ENCODE measurements at places on chromosomes 6 and 20.

DNA sequence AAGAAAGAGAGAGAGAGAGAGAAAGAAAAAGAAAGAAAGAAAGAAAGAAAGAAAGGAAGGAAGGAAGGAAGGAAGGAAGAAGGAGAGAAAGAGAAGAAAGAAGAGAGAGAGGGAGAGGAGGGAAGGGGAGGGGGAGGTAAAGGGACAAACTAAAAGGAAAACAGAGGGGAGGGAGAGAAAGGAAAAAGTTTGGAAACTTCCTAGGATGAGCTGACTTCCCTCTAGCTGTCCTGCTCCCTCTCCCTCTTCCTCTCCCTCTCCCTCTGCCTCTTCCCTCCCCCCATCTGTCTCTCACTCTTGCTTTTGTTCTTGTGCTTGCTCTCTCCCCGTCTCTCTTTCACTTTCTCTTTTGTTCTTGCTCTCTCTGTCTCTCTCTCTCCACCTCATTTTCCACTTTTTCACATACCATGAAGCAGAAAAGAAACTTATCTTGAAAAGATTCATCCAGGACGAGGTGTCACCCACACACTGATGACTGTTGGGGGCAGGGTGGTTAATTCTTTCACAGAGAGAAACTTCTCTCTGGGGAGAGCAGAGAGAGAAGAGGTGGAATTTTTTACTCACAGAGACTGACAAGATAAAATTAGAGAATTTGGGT is 56.4 kb upstream of the DUSP22 start:
- DNase-seq: no peak

- no peak for DNase-seq
Observed at GRCh38 chr6:42125231-42125630, 17.2 kb downstream of the C6orf132 start.

DNA sequence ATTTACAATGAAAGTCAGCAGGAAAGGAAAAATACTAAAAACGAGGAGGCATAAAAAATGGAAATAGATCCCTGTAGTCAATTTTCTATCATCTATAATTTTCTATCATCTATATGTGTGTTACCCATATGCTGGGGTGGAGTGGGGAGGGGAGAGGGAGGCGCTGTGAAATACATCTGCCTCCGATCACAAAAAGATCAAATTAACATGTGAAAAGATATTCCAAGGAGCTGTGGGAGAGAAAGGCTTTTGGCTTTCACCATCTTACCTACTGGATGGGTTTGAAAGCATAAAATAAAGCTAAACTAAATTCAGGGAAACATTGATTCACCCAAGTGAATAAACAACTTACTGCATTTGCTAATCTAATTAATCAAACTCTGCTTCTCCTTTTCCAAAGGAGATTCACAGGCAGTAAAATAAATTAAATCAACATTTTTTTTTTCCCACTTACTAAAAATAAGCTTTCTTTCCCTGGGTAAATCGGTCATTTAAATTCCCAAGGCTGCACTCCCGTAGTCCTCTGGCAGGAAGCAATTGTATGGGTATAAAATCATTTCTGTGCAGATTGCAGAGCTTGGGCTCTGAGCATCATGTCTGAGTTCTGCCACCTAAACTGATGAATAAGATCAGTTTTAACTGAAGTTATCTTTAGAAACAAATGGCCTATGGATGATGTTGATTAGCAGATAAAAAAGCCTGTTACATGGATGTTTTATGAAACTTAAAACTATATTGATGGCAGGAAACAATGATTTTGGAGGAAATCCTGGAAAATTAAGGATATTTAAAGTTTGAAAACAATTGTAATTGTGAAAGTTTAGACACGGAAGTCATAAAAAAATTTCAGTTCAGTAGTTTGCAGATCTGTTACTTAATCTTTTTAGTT is 147.9 kb downstream of the SOX4 start:
- no peak for DNase-seq

DNA sequence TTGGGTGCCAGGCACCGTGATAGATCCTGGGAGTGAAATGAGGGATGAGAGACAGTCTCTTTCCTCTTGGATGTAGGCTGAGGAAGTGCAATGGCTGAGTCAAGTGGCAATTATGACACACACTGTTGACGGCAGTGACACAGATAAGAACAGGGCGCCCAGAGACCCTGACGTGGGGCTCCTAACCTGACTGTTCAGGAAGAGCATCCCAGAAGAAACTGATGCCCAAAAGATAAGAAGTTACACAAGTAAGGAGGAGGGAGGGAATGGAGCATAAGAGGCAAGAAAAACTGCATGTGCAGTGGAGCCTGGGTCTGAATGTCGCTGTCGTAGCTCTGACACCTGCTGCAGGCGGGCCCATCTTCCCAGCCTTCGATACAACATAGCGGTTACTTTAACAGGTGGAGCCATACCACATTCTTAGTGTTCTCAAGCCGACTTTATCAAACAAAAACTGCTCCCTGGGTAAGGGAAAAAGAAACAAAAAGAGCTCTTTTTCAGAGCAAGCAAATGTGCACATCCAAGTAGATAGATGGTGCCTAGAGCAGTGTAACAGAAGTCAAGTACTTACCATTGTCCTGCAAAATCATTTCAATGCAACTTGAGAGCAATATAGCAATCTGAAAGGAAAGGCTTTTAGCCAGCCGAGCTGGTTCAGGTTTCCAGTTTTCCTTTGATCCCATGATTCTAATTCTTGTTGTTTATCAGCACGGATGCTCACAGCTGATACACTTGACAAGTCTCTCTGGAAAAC is 463.9 kb upstream of the JARID2 start:
- DNase-seq: no peak

GRCh38 chr6:43488667-43489276 is 11.4 kb downstream of the TJAP1 start:
- DNase-seq: no peak

GRCh38 chr20:34324541-34324940 is 21.4 kb upstream of the AHCY start:
- DNase-seq: no peak

DNA sequence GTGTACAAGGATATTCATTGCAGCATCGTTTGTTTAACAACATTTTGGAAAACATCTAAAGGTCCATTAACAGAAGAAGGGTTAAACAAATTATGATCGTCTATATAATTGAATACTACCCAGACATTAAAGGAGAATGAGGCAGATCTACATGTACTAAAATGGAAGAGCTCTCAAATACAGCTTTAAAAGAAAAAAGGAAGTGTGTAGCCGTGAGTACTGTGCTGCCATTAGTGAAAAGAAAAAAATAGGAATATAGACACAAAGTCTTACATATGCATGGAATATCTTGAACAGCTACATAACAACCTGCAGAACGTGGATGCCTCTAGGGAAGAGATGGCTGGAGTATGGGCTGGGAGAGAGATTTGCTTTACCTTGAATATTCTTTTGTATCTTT is 37.9 kb downstream of the PRDM1 start:
- no peak for DNase-seq

DNA sequence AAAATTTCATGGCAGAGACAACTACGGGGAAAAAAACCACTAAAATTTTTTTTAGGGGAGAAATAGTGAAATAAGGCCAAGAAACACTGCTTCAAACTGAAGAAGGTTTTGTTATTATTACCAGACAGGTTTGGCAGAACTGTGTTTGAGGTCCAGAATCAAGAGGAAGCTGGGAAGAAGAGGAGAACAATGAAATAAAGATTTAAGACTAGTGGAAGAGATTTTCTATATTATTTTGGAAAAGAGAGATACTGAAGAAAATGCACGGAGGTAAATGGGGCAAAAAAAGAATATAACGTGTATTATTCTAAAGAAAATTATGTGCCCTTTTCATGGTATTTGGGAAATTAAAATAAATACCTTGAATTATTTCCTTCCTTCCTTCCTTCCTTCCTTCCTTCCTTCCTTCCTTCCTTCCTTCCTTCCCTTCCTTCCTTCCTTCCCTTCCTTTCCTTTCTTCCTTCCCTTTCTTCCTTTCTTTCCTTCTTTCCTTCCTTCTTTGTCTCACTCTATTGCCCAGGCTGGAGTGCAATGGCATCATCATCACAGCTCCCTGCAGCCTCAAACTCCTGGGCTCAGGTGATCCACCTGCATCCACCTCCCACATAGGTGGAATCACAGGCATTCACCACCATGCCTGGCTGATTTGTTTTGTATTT is 124.3 kb downstream of the GJA1 start:
- no peak for DNase-seq

GRCh38 chr6:112253841-112254816 is at the start of gene LAMA4:
LAMA4 (minus strand) TSS chr6:112254567; CDS start chr6:112254150, 417 bp downstream.
- no peak for DNase-seq

DNA sequence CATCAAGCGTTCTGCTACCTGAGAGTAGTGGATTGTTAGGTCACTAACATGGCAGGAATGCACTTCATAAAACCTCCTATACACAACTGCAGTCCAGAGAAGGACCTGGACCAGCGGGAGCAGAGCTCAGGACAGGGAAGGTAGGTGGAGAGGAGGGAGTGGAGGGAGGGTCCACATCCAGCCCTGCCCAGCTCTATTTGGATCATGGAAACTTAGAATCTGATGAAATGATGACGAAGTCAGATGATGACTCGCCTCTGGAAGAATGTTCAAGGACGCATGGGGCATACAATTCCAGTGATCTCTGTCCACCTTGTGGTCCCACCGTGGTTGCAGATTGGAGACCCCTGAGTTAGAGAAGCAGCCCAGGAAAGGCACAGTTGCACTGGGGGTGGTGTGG is 68.8 kb downstream of the CLIC5 start:
- no peak for DNase-seq

DNA sequence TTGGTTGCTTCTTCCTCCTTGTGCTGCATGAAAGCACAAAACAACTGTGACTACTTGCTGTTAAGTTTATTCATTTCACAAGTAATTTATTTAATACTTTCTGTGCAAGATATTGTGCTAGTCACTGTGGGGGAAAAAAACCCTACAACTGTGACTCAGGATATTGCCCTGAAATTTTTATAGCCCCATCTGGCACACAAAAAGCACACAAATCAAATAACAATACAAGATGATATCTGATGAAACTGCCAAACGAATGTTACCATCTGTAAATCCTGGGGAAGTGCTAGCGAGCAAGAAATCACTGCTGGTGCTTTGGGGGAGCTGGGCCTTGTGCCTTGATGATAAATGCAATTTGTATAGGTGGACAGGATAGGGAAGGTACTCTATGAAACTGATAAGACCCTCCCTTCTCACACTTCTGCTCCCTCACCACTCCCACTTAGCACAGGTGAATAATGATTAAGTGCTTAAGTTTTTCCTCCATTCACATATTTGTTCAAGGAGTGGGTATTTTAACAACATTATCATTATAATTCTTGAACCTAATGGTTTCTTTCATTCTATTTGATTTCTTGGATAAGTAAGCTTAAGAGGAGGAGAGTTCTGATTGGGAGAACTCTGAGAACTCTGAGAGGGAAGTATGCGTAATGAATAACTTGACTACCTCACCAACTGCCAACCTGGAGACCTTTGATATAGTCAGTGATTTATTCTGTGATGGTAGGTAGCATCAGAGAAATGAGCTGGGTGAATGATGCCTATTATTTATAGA is 115.3 kb downstream of the RTN4IP1 start:
- DNase-seq: no peak

GRCh38 chr20:45028424-45029136 is 62.3 kb downstream of the STK4 start:
- DNase-seq: no peak

- no peak for DNase-seq
Observed at GRCh38 chr6:126824815-126825214, 293.7 kb upstream of the RSPO3 start.
